ENCODE measurements at places on chromosomes 13 and 19.

- no peak for DNase-seq
Measured at GRCh38 chr19:38331728-38332127, 3.9 kb upstream of the CATSPERG start.

- DNase-seq, result no peak
Measured at GRCh38 chr13:94324767-94325540, 154.5 kb downstream of the DCT start.

- DNase-seq, result peak; percentile 83
Measured at GRCh38 chr19:1929021-1929742, 11.8 kb upstream of the CSNK1G2 start.

- DNase-seq, result no peak
Measured at GRCh38 chr13:27170516-27171243, 931 bp downstream of the USP12 start.

DNA sequence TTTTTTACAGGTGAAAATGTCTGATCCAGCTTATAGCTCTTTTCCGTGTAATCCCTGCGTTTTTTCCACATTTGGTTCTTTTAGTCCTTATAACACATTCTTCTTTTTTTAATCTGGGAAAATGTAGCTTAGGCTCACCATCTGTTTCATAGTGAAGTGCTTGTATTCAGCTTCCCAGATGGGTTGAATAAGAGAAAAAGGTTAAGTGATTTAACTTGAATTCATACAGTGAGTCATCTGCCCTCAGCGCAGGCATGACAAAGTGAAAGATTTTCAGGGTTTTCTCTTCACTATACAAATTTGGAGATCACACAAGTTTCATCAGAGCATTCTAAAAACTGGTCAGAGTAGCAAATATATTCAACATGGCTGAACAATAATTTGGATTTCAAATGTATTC, 224.8 kb downstream of the SPRY2 start:
- no peak for DNase-seq

GRCh38 chr13:103030776-103031175, 35.4 kb downstream of the SLC10A2 start:
- DNase-seq, result no peak

DNA sequence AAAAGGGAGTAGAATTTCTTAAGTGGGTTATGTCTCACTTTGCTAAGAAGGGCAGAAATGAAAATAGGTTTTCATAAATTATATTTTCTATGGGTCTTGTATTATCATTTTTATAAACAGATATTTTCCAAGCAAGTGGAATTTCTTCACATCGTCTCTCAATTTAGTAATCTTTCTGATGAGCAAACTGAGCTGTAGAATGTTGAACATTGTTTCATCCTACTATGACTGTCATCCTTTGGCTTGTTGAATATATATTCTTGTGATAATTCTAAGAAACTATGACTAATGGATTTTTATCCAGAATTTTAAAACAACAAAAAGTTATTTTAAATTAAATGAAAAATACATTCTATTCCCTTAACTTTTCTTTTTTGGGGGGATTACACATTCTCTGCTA, 313.8 kb downstream of the ENOX1 start:
- DNase-seq, result no peak

- peak; percentile 22 for DNase-seq
Measured at GRCh38 chr19:13978351-13979243, 26.3 kb downstream of the DCAF15 start.

DNA sequence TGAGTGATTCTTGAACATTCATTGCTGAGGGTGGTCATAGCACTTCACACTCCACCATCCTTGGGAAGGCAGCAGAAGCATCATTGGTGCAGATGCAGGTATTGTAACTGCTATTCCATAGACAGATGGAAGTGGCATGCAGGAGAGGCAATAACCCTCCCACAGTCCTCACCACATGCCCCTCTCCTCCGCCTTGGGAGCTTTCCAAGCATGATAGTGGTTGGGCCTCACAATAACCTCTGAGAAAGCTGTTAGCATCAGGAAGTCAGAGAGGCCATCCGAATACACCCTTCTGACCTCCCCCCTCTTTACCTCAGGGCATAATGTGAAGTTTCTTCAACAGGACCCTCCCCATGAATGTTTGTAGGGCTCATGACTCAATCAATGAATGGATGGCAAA, 177.9 kb downstream of the KATNAL1 start:
- DNase-seq, result no peak

- no peak for DNase-seq
Measured at GRCh38 chr19:42282819-42283187, 13.8 kb downstream of the CIC start.

- no peak for DNase-seq
Measured at GRCh38 chr13:112905619-112905989, 63.4 kb upstream of the MCF2L start.

- no peak for DNase-seq
Measured at GRCh38 chr13:43551897-43552456, 234.8 kb downstream of the ENOX1 start.
